ENCODE measurements at places on chromosomes 5 and 9.

DNA sequence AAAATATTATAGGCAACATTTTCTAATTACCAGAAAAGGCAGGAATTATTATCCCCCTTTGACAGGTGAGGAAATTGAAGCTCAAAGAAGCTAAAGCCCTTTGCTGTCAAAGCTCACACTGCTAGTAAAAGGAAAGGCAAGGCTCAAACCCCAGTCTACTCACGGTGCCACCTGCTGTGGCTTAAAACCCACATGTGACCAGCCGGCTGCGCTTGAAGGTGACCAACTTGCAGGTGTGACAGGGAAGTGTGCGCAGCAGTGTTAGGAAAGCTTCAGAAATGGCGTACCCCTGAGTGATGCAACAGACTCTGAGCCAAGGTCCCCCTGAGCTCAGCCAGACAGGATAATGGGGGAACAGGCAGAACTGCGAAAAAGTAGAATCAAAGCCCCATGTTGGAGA is 45.2 kb downstream of the PAX5 start:
- DNase-seq, result no peak

- DNase-seq, result peak; percentile 95
Observed at GRCh38 chr5:150781706-150782614, 3.4 kb downstream of the SMIM3 start.

- no peak for DNase-seq
Observed at GRCh38 chr9:137314561-137315560, 12.8 kb upstream of the NRARP start.

GRCh38 chr5:158777647-158778350 is 321.9 kb downstream of the EBF1 start:
- DNase-seq, result no peak

- DNase-seq, result no peak
Observed at GRCh38 chr5:161975350-161975749, 92.2 kb upstream of the GABRG2 start.

DNA sequence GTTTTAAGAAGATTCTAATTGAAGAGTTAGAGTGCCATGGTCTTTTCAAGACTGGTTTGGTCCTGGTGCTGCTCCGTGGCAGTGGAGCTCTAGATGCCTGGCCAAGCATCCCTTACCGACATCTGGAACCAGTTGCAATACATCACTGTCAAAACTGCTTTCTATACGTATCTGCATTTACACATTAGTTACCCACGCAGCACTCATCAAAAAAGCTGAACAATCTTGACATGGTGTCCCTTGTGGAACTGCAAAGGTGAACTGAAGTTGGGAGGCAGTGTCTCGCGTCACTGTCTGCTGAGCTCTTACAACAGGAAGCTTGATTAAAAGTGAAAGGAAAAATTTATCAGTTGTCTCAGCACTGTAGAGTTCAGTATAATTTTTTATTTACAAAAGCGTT is 82.6 kb downstream of the PBX3 start:
- no peak for DNase-seq

DNA sequence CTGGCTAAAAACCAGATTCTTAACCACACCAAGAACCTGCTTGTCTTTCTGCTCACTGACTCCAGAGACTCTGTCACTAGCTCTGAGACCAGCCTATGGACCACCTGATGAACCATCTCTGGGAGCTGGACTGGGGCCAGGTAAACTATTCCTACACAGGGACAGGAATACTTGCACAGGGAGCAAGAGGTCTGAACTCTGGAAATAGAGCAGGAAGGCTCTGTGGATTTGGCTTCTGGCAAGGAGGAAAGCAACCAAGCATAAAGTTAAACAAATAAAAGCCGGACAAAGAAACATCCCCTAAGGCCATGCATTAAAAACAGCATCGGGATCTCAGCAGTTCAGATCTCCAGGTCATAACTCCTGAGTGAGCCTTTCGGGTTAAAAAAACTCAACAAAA is 5.6 kb upstream of the SPARC start:
- DNase-seq, result no peak

- DNase-seq, result no peak
Observed at GRCh38 chr5:64742411-64742810, 26.1 kb downstream of the SREK1IP1 start.

DNA sequence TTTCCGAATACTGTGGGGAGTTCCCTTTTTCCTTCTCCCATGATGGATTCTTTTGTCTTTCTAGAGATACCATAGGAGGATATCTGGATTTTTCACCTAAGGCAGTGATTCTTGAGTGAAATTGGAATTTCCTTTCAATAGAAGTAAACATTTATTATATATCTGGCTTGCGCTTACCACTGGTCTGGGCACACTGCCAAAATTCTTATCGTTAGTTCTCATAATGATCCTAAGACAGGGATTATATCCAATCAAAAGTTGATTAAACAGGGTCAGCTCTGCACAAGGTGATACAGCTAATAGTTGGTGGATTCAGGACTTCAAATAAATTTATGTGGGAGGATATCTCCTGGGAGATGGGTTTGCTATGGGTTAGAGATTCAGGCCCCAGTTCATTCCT is 9.6 kb downstream of the TLE4 start:
- peak; percentile 73 for DNase-seq

GRCh38 chr9:84807431-84807830 is 137.9 kb downstream of the NTRK2 start:
- no peak for DNase-seq

DNA sequence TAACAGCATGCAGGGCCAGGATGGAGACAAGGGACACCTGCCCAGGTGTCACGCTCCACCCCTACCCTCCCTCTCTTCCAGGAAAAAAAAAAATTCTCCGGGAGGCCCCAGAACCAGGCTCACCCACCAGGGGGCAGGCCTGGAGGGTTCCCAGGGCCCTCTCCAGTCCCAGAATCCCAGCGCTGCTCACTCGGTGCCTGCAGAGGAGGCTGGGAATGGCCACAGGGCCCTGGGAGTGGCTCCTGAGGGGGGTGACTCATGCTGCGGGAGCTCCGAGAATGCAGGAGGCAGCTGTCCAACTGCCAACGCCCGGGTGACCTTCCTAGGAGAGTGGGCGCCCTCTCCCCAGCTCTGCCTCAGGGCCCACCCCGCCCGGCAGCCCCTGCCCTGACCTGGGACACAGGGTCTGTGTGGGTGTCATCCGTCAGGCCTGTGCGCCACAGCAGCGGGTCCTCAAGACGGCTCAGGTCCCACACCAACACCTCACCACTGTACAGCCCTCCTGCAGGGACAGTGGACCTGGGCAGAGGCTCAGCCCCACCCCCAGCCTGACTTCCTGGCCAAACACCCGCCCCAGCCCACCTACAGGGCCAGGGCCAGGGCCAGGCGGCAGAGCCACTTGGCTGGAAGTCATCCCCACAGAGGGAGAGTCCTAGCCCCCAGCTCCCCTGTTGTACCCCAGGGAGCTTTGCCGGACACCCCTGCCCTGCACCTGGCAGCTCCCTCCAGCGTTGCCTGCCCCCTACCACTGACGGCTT is 21.2 kb downstream of the DYNC2I2 start:
- peak; percentile 99 for DNase-seq

GRCh38 chr9:72980600-72981265 is 27.9 kb upstream of the ALDH1A1 start:
- DNase-seq, result no peak

- DNase-seq, result no peak
Observed at GRCh38 chr5:131943916-131944315, 1.5 kb downstream of the MEIKIN start.

DNA sequence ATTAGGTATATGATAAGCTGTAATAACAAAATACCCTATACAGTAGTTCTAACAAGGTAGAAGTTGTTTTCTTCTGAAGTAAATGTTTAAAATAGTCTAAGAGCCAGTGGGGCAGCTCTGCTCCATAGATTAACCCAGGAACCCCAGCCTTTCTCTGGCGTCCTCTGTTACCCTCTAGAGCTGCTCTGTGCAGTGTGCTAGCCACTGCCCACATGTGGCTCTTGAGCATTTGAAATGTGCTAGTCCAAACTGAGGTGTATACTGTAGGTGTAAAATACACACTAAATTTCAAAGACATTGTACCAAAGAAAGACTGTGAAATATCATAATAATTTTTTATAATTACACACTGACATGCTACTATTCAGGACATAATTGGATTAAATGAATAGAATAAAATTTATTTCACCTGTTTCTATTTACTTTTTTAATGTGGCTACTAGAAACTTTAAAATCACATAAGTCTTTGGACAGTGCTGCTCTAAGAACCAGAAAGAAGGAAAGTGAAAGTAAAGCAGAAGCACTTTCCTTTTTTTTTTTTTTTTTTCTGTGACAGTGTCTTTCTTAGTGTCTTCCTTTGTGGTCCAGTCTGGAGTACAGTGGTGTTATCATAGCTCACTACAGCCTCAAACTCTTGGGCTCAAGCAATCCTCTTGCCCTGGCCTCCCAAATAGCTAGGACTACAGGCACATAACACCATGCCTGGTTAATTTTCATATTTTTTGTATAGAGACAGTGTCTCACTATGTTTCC is 39.3 kb downstream of the RAI14 start:
- no peak for DNase-seq

- no peak for DNase-seq
Observed at GRCh38 chr5:143124593-143124992, 278.9 kb downstream of the NR3C1 start.

DNA sequence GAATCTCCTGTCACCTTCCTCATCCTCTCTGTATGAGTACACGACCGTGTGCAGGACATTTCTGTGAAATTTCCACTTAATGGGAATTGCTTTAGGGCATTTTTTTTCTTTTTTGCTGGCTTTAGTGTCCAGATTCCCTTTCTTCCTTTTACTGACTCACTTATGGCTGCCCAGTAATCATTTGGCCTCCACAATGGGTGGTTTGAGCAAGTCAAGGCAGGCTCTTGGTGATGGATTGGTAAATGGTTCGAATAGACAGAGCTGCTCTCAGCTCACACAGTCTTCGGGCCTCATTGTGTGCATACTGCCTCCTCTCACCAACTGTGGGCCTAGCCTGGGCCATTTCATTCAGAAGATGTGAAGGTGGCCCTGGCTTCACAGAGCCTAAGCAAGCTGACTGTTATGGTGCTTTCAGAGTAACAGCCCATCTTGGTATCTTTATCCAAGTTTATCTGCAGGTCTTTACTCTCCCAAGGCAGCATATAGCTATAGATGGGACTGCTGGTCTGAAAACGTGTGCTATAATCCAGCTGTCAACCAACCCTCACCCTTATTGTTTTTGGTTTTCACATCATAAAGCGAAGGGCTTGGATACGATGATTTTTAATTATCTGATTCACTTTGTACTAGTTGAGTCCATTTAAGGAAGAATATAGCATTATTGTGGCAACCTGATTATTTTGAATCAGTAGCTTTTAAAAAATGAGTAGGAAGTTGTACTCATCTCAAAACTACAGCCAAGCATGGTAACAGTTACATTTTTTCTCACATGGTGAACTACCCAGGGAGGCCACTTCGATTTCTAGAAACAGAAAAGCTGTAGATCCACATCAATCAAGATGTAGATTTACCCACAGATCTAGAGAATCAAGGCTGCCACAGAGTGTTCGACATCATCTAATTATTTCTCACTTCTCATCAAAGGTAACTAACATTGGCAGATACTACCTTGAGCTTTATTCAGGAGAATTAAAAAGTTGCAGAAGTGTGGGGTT is 50.4 kb upstream of the CKMT2 start:
- DNase-seq, result no peak

DNA sequence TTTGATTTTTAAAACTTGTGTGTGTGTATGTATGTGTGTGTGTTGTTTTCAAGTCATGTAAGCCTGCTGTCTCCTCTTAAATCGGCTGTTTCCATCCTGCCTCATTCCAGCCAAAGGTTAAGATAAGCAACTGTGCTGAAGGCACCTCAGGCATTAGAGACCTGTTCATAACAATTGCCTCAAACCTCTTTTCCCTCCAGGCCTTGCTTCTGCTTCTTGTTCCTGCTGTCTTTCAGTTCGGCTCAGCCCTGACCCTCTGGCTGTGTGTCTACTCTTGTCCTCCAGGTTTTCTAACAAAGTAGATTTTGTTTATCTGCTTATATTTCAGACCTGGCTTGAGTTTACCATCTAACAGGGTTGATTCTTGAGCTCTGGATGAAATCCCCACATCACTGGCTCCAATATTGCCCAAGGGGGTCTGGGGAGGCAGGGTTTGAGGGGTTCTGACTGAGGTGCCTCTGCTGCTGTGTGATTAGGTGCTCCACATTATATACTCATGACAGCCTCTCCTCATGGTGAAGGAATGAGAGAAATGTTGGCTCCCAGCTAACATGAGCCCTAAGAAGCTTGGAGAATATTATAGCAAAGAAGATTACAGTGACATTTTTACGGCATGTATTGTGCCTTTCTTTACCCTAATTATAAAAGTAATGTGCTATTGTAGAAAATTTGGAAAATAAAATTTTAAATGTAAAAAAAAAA is 229.7 kb upstream of the PIK3R1 start:
- DNase-seq, result no peak

DNA sequence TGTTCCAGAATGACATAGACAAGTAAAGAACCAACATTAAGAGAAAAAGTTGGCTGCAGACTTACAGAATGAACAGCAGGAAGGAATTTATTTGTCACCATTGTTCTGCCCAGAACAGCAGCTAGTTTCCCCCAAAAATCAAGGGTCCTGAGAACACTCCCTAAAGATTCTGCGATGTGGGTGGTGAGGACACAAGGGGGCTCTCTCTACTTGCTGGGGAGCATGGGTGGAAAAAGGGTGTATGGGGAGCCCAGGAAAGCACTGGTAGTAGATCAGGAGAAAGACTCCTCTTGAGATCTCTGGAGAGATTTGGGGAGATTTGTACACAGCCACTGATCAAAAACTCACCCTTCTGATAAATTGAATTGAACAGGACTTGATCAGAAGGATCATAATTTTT is 316.5 kb downstream of the KCTD16 start:
- no peak for DNase-seq

- no peak for DNase-seq
Observed at GRCh38 chr5:176847148-176847547, 36.8 kb downstream of the UNC5A start.

- DNase-seq, result peak; percentile 33
Observed at GRCh38 chr9:126860757-126861466, 473 bp downstream of the ZBTB34 start.

GRCh38 chr9:90460220-90460619 is 182.4 kb downstream of the DIRAS2 start:
- no peak for DNase-seq

DNA sequence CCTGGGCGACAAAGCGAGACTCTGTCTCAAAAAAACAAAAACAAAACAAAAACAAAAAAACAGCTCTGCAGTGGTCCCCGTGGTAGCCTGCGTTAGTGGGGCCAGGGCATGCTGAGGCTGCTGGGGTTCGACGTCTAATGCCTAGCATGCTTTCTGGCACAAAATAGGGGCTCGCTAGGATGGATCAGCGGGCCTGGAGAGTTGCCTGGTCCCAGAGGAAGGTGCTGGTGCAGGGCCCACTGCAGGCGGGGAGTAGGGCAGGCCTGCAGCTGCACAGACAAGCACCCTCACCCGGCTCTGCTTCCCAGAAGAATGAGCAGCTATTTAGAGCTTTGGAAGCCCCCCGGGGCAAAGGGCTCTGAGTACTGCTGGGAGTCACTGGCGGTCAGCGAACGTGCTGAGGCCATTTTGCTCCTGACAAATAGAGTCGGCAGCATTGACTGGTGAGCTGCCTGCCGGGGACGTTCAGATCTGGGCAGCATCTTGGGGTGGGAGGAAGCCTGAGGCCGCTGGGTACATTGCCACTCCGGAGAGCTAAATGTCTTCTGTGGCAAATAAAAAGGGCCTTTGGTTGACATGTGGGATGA is 126.7 kb downstream of the OLFM1 start:
- no peak for DNase-seq

- peak; percentile 49 for DNase-seq
Observed at GRCh38 chr9:71928376-71928775, 16.9 kb downstream of the C9orf85 start.

- no peak for DNase-seq
Observed at GRCh38 chr5:18395126-18396110, 761.2 kb downstream of the TAF11L14 start.
